NCI-H524 (cell line): ENCODE measurements at places on chromosomes 3 and 15.

DNA sequence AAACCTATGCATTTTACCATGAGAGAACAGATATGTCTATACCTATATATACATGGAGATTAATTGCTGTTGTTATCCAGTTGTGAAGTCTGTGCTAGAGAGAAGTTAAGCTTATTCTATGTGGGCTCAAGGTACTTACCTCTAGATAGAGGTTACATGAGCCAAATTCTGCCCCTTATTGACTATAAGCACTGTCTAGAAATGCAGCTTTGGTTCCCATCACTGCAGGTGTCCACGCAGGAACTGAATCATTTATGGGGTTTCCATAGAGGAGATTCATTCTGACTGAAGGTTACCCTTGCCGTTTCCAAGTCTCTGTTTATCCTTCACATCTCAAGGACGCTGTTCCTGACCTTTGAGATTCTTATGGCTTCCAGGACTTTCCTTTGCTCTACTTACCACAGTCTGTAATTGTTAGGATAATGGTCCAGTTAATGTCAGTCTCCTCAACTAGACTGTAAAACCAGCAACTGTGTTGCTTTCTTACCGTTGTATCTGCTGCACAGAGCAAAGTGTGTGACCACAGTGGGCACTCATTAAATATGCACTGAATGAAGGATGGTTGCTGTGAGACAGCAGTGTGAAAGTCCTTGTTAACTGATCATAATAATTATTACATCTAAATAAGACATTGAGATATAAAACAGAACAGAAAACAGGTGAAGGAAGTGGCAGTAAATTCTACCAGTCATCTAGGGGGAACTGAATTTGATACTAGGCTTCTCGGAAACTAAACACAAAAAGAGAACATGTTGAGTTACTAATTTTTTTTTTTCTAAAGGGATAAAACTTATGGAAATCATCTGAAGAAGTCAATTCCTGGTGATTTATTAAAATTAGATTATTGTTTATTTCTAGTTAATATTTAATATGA lies 44.0 kb upstream of the BCL6 start:
- DNase-seq, result no peak

DNA sequence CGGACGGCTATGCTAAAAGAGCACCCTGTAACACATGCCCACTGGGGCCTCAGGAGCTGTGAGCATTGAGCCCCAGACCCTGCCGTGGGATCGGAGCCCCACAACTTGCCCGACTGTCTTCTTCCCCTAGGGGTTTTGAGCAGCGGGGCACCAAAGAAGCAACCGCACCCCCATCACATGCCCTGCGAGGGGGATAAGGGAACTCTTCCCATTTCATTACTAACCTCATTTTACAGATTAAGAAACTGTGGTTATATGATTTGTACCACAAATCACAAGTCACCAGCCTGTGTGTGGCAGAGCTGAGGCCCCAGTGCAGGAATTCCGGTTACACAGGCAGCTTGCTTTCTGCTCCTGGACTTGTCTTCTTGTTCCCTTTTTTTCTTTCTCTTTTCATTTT lies 86.2 kb downstream of the CD47 start:
- no peak for DNase-seq

DNA sequence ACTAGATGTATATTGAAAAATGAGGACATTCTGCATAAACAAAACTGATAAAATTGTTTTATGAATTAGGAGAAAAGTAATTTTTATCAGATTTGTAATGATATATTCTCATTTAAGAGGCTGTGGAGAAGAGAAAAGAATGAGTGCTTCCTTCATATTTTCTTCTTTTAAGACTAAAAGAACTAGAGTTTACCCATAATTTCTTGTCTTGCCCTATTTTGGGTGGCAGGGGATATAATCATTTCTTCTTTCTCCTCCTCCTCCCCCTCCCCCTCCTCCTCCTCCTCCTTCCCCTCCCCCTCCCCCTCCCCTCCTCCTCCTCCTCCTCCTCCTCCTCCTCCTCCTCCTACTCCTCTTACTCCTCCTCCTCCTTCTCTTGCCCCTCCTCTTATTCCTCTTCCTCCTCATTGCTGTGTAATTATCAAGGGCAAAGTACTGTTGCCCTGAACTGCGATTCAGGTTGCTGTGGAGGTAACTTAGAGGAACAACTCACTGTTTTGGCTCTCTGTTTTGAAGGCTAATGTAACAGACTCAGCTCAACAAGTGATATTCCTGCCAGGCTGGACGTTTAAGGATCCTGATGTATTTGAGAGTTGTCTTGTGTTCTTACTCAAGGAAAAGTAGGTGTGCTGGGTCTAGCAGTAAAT lies 555.4 kb downstream of the AGBL1 start:
- no peak for DNase-seq

DNA sequence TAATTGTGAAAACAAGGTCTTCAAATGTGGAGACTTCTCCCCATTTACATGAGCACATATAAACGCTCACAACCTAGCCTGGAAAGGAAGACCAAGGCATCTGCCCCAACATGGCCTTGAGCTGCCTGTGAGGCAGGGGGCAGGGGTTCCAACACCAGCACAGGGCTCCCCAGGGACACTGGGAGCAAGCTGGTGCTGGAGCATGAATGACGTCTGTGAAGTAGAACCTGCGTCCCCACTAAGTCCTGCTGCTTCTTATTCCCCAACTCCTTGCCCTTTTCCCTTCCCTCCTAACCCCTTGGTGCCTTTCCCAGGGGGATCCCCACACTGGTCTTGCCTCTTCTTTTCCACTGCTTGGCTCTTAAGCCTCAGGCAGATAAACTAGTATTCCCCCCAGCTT lies 93.1 kb downstream of the RBPMS2 start:
- DNase-seq, result no peak

GRCh38 chr15:31811641-31812040 lies 218.7 kb upstream of the CHRNA7 start:
- no peak for DNase-seq

- no peak for DNase-seq
Observed at GRCh38 chr3:66297900-66298299, 77.1 kb downstream of the SLC25A26 start.

DNA sequence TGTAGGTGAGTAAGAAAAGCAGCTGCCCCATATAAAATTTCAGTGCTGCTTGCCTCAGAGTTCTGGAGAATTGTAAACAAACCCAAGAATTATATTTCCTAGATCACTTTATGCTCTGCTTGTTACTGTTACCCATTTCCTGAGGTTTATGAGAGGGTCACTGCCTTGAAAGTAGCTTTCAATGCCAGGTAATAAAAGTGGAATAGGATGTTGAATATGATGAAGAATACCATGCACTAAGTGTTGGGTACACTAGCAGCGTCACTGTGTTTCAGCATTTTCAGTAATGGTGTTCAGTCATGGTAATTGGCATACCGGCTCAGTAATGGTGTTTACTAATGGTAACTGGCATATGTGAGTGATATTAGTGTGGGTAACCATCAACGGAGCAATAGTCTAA lies 449.8 kb upstream of the TPRG1 start:
- no peak for DNase-seq

DNA sequence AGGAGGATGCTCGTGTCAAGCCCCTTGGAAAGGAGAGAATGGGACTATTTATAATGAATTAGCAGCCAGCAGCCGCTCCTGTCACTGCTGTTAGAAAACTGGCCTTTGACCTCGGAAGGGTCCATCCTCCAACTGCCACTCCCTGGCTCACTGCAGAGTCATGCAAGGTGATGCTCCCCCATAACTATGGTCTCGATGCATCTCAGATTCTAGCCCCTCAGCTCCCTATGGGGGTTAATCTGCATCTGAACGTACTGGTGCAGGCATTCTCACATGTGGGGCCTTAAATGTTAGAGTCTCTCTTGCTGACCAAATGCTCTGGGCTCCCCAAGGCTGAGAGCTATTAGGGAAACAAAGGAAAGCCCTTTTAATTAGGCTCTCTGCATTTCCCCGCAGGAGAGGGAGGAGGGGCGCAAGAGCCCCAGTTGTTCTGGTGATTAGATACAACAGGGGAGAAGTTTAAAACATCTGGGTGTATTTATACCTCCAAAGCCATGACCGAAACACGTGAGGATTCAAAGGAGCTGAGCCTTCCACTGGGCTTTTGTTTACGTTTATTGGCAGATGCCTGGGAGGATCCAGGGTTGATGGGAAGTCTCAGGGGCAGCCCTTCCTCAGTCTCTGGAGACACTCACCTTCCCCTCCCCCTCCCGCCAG lies 182.5 kb downstream of the OPA1 start:
- no peak for DNase-seq

DNA sequence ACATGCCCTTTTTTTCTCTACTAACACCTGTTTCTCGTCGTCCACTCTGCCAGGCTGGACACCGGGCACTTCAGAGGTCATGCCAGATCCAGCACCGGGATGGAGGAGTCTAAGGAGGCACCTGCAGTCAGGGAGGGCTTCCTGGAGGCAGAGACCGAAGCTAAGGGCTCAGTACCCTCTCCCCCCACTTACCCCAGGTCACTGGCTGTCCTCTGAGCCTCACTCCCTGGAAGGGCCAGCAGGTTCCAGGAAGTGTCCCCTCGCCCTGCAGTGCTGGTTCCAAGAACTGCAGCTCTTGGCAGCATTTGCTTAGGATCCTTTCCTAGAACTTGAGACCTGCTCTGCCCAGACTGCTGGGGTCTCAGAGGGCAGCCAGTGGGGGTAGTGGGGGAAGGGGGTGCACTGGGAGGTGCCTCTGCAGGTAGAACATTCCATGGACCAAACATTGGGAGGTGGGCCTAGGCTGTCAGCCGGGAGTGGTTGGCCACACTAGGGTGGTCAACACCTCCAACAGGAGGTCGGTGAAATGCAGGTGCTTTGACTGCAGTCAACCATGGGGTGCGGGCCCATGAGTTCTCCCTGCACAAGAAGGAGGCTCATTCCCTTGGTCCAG lies 11.3 kb downstream of the CISH start:
- DNase-seq, result no peak

DNA sequence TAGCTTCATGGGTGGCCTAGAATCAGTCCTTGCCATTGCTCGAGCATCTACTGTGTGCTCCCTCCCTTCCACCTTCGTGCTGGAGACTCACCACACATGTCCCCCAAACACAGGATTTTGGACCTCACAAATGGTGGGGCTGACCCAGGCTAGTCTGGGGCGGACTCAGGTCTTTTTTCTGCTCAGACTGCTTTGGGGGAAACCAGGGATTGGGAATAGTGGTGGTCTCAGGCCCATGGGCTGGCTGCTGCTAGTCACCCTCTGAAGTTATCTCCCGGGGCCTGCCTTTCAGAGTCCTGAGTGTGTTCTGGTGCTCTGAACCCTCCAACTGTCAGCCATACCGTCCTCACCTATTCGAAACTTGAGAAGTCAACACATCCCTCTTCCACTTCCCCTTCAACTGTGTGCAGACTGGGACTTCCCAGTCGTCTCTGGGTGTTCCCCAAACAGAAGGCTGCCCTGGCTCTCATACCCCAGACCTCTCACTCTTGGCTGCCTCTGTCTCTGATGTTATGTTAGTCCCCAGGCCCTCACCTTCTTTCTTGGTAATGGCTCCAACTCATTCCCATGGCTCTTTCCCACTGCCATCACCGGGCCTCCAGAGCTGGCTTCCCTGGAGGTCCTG lies 46.0 kb downstream of the PPCDC start:
- no peak for DNase-seq

DNA sequence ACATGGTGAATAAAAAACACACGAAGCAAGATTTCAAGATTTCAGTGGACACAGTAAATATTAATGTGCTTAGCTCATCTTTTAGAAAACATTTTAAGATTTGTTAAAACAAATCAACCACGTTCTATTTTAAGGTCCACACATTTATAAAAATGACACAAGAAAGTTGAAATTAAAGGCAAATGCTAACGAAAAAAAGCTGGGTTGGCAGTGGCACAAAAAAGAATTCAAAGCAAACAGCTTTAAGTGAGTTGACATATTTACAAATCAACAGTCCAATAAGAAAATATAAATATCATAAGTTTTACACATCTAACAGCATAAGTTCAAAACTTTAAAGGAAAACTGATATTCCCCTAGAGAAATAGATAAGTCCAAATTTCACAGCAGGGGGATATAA lies 430.4 kb upstream of the CCDC54 start:
- DNase-seq, result no peak
